Activated CD4-positive, alpha-beta T cell treated with anti-CD3 and anti-CD28 coated beads, Interleukin-2, Interleukin-6, amounts not matched to agents 100 ng/mL and 50 ng/mL, durations not matched to agents 16 hours and 8 hours (primary cell): ENCODE measurements at places on chromosomes 2 and 18.

GRCh38 chr18:35132021-35132902 is 91.0 kb downstream of the MAPRE2 start:
- no peak for DNase-seq

- DNase-seq, result no peak
Measured at GRCh38 chr2:60071490-60071831, 482.0 kb downstream of the BCL11A start.

GRCh38 chr2:195501746-195502145 is 155.3 kb upstream of the SLC39A10 start:
- no peak for DNase-seq

DNA sequence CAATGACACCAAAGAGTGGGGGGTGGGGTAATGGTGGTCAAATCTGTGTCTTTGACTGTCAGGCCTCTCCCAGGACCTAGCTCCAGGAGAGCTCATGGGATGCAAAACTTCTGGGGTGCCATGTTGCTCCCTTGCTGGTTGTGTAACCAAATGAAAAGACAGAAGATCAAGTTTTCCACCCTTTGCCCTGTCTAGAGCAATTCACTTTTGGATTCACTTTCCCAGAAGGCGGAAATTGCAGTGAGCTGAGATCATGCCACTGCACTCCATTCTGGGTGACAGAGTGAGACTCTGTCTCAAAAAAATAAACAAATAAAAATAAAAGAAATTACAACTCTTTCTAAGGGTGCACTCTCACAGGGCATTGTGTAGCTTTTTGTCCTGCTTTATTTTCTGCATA is 34.9 kb upstream of the PLA2R1 start:
- no peak for DNase-seq

DNA sequence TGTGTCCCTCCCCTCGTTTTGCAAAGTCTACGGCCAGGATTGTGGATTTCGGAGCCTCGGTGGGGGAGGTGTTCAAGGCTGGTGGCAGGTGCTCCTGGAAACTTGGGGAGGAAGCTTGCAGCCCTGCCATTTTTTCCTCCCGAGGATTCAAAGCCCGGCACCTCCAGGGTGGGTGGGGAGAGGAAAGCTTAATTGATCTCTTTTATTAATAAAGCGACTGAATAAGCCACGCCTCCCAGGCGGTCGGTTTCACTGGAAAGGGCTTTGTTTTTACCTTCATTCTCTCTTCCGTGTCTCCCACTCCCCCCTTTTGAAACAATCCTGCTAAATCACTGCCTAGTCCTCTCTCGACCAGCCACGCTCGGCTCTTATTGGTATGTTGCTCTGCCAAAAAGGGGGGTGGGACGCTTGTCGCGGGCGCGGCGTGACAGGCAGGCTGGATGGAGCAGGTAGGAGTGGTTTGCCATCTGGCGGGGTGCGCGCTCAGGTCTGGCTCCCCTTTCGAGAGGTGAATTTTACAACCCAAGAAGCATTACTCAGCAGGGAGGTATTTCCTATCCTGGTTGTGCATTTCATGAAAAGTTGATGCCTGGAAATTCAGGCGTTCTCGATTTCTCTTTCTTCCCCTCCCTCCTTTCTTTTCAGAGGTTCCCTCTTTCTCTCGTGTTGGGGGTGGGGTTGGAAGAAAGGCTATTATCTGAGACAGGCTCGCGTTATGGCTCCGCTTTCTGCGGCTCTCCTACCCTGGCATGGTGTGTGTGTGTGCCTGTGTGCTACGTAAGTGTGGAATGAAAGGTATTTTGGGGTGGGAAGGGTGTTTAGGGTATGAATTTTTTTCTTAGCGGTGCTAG is 1.4 kb downstream of the NEDD4L start:
- peak; percentile 25 for DNase-seq

GRCh38 chr2:67846370-67847070 is 216.3 kb downstream of the C1D start:
- DNase-seq, result peak; percentile 48

- no peak for DNase-seq
Measured at GRCh38 chr2:151302879-151303278, 13.4 kb upstream of the NMI start.

DNA sequence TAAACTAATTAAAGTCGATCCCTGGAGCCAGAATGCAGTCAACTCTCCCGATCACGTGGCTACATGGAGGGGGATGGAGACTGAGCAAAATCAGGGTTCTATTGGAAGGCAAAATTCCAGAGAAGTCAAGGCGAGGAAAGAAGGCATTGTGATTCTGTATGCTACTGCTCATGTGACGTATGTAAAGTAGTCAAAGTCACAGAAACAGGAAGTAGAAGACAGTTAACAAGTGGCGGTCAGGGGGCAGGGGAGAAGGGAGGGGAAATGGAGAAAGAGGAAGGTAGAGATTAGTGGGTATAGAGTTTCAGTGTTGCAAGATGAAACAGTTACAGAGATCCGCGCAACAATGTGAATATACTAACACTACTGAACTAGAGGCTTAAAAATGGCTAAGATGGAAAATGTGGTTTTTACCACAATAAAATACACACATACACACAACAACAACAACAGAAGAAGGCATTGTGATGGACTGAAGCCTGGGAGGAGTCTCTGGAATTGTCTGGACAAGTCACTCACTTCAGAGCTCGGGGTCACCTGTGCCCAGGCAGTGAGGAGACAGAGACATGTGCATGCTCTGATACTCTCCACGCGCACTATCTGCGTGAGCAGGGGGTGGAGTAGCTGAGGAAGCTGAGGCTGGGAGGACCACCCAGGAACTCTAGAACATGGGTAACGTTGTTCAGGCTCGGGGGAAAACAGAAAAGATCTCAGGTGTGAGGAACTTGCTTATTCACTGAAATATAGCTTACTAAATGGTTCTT is 89.9 kb upstream of the CDCA7 start:
- DNase-seq, result peak; percentile 70

DNA sequence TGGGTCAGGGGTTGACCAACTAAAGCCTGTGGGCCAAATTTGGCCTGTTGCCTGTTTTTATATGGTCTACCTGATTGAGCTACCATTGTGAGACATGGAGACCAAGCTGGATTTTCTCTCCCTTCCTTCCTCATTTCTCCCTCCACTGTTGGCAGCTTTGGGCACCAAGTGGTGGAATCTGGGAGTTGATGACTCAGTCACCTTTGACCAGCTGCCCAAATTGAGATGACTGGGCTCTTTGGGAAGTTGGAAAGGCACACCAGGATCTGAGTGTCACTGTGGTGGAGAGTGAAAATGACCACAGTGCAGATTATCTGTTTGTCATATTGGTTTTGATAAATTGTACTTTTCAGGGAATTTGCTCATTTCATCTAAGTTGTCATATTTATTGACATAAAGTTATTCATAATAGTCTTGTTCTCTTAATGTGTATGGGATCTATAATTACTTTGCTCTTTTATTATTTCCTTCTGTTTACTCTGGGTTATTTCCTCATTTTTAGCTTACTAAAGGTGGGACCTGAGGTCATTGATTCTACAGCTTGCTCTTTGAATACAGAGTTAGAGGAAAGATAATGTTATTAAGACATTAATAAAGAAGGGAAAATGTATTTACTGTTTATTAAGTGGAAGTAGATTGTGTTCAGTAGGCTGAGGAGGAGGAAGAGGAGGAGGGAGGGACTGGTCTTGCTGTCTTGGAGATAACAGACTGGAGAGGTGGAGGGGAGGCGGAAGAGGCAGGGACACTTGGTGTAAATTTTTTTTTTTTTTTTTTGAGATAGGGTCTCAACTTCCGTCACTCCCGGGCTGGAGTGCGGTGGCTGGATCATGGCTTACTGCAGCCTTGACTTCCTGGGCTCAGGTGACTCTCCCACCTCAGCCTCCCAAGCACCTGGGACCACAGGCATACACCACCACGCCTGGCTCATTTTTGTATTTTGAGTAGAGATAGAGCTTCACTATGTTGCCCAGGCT is 31.8 kb downstream of the AGFG1 start:
- DNase-seq, result no peak

DNA sequence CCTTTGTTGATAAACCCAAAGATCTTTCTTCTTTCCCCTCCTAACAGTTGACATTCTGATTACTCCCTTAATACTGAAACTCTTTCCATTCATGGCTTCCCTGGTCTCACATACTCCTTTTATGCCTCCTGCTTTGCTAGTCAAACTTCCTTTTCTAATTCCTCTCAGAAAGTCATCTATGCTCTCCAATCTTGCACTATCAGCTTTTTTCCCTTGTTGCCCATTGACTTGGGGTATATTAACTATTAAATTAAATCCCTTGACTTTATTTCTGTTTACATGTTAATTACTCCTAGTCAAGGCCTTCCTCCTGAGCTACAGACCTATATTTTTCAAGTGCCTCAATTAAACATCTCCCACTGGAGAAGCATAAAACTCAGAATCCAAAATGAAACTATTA is 3.6 kb upstream of the COL5A2 start:
- no peak for DNase-seq

- no peak for DNase-seq
Measured at GRCh38 chr2:10225291-10226037, 77.2 kb upstream of the HPCAL1 start.

- no peak for DNase-seq
Measured at GRCh38 chr18:35917043-35917442, 55.4 kb upstream of the RMP24 start.

DNA sequence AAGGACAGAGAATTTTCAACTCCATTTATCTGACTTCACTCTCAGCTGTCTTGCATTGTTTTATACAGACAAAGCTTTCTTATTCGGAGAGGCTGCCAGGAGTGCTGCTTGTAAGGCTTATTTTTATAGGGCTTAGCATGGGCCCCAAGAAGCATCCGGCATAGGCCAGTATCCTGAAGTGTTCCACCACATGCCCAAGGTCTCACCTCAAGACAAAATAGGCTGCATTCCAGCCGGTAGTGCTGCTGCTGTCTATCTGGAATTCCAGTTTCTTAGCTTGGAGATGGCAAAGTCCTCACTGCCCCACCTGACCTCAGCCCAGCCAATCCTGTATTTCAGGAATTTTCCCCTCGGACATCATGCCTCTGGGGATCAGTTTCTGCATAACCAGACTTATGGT is 47.6 kb upstream of the MCFD2 start:
- DNase-seq, result no peak

DNA sequence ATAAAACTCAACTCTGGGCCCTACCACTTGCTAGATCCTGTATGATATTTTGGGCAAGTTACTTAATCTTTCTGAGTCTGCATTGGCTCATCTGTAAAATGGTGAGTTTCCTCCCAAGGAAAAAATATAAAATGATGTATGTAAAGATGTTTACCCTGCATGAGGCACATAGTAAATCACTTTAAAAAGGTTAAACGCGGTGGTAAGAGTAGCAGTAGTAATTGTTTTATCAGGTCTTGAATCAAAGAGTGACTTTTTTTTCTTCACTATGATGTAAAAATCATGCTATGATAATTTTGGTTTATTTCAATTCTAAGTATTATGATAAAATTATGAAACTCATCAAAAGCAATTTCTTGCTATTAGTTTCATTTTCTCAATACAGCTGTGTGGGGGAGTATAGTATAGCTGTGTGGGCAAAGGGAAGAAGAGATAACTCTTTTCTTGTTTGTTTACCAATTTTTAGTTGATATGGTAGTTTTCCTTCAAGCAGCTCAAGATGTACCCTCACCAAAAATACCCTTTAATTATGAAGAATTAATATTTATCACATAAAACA is 10.7 kb downstream of the ARHGAP15 start:
- DNase-seq, result no peak

DNA sequence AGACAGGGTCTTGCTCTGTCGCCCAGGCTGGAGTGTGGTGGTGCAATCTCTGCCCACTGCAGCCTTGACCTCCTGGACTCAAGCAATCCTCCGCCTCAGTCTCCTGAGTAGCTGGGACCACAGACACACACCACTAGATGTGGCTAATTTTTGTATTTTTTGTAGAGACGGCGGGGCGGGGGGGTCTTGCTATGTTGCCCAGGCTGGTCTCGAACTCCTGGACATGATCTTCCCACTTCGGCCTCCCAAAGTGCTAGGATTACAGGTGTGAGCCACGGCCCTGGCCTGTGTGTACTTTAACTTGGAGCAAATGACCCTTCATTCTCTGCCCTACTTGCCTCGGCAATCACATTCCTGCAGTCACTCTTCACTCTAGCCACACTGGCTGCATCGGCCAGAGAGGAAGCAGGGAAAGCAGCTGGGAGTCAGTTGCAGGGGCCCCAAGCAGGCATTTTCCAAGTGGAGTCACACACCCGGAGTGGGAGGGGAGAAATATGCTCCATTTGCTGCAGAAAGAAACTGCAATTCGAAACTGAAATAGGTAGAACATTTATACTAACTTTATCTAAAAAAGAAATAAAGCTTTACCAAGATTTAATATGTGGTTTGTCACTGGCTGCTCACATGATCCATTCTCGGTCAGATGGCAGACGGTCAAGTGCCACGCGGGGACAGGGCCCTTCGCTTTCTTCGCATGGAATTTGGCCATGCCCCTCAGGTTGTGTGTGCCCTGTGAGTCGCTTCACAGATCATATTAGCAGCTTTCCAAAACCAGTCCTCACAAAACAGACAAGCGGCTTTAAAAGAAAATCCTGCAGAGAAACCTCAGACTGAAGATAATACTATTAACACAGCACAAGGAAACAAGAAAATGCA is 37.1 kb downstream of the FAM161A start:
- no peak for DNase-seq

- no peak for DNase-seq
Measured at GRCh38 chr2:134275058-134275862, 21.4 kb downstream of the MGAT5 start.

- no peak for DNase-seq
Measured at GRCh38 chr2:38466876-38467767, 90.0 kb upstream of the ATL2 start.

DNA sequence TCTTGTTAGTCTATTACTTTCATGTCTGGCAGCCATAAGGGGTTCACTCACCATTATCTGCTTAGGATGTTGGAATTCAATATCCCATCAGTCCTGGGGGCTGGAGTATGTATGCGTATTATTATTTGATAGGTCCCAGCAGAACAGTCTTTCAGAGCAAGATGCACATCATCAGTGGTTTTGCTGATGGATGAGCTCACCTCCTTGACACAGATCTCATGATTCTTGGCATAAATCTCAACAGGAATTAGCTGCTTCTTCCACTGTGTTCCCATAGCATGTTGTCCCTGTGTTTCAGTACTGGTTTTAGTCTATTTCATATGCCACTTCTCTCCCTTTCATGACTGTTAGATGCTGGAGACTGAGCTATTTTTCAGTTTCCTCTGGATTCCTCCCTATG is 442.5 kb downstream of the ARHGAP15 start:
- DNase-seq, result no peak

DNA sequence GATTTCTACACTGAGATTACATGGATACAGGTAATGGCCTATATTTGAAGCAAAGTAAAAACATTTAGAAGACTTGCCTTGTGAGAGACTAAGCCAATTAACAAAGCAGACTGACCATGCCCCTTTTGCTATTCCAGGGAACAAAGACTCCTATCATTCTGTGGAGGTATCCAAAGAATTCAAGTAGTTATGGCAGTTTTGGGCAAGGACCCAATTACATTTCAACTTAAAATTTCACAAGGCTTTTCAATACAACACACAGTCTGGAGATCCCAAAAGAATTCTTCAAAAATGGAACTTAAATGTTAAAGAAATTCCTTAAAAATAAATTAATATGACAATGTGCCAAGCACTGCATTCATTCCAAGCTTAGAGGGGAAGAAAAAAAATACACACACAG is 109.2 kb upstream of the CHRNA1 start:
- DNase-seq, result no peak

- DNase-seq, result no peak
Measured at GRCh38 chr2:108129636-108130035, 110.1 kb upstream of the SULT1C3 start.
